ENCODE measurements at places on chromosomes 7 and 10.

GRCh38 chr10:839550-840205 is 91.8 kb downstream of the LARP4B start:
- no peak for DNase-seq

GRCh38 chr10:128070161-128070560 is 56.1 kb downstream of the MKI67 start:
- no peak for DNase-seq

DNA sequence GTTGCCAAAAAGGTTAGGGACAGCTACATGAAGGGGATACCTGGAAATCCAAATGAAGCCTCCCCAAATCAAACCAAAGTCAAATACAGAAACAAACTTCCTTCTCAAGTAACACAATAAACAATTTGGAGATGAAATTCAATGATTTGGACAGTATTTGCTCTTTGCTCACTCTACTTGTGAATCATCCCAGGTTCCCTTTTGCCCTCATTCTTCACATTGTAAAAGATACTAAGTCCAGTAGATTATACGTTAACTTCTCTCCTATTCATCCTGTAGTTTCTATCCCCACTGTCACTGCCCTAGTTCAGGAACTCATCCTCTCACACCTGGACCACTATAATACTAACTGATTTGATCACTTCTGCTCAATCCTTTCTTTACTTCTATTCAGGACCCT is 28.3 kb downstream of the FZD1 start:
- no peak for DNase-seq

GRCh38 chr10:135601-136464 is 578 bp downstream of the ZMYND11 start:
- peak; percentile 81 for DNase-seq

- no peak for DNase-seq
These were observed 124.9 kb downstream of the ARHGAP12 start for GRCh38 chr10:31803606-31804351.

DNA sequence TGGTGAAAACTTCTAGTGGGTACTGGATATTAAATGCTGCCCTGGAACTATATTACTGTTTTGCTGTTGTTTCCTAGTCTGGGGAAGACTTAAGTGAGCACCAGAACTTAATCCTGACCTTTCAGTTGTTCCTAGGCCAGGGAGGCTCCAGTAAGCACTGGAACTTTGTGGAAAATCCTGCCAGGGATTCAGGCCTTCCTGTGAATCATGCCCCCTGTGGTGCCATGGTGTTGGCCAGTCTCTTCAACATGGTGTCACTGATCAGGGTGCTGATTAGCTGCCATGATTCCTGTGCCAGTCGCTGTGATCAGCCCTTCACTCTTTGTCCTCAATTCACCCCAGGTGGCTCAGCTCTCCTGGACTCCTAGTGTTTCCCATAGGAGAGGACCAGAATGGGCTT is 8.5 kb upstream of the AOAH start:
- no peak for DNase-seq

GRCh38 chr7:42740408-42740807 is 171.5 kb downstream of the C7orf25 start:
- no peak for DNase-seq

GRCh38 chr7:44224974-44225565 is 24.3 kb downstream of the YKT6 start:
- DNase-seq = no peak

GRCh38 chr7:84339306-84339705 is 144.7 kb upstream of the SEMA3A start:
- DNase-seq = no peak

GRCh38 chr7:17660116-17660515 is 280.2 kb downstream of the SNX13 start:
- peak; percentile 78 for DNase-seq

- DNase-seq = peak; percentile 81
These were observed 132.7 kb downstream of the JCAD start for GRCh38 chr10:29926693-29927048.

- no peak for DNase-seq
These were observed 116.3 kb upstream of the DIP2C start for GRCh38 chr10:805620-806305.

DNA sequence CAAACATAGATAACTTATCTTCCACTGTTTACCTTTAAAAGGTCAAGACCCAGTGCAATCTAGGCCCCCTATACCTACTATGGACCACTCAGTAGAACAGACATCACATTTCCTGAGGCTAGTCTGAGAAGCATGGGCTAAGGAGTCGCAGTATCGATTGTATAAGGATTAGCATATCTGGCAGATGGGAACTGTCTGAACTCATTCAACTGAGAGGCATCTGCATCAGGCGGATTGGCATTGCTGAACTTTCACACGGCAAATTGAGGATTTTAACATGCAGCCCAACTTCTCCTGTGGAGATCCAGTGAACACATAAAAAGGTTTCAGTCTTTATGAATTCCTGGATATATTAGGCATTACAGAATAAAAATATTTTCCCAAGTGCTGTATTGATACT is 89.1 kb upstream of the LRGUK start:
- DNase-seq = no peak

- DNase-seq = no peak
These were observed 35.3 kb upstream of the CDCA7L start for GRCh38 chr7:21980926-21981500.

DNA sequence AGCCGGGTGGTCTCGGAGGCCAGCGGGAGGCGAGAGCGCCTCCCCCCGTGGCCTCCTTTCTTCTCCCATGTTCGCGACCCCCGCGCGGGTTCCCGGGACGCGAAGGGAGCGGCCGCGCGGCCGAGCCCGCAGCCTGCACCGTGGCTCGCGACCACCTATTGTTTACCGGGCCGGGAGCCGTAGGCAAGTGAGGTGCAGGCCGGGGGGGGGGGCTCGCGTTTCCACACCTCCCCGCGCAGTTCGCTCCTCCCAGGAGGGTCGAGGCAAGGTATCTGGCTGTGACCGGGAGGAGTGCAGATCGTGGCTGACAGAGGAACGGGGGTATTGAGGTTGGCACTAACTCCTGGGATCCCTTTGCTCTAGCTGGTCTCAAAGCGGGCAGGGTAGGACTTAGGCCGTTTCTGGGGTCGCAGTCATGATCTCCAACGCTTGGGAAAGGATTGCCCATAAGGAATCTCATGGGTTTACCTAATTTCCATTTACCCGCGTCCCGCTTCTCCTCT is 734 bp downstream of the PTPN12 start:
- peak; percentile 51 for DNase-seq

DNA sequence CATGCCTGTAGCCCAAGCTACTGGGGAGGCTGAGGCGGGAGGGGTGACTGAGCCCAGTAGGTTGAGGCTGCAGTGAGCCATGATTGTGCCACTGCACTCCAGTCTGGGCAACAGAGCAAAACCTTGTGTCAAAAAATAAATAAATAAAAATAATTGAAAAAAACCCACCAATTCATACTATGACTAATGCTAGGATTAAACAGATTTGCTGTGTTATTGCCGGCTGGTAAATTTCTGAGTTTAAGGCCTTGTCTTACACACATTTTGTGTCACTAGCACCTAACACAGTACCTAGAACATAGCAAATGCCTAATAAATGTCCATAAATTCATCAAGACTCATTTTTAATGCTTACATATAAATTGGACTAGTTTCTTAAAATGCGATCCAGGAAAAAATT is 8.7 kb downstream of the ESYT2 start:
- peak; percentile 50 for DNase-seq

GRCh38 chr10:35185260-35186034 is 58.8 kb downstream of the CREM start:
- no peak for DNase-seq

DNA sequence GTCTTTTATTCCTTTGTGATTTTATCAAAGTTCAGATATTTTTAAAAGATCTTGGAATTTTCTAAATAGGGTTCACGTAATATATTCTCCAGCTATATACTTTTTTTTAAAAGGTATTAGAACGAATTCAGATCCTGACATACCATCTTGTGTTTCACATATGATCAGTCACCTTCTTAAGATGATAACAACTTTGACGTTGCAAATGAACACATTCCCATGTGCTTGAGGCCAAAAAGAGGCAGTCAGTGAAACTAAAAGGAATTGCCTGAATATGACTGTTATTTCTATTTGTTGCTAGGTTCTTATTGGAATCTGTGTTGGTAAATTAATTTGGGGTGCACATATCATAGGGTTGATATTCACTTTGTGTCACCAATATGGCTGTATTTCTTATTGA is 310.1 kb downstream of the MDFIC start:
- no peak for DNase-seq

DNA sequence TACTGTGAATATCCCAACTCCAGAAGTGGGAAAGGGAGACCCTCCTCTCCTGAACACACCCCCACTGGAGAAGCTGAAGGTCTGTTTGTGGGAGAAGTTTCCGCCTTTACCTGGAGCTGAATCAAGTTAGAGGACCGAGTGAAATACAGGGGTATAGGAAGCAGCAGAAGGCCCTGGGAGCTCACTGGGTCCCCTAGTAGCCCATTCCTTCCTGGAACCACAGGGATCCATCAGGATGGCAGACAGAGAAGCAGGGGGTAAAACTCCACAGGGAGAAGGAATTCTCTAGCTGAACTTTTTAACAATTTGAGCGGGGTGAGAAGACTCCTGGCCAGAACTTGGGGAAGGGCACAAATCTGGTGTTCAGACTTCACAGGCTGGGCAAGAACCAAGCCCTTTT is 275.8 kb downstream of the GRID1 start:
- no peak for DNase-seq

DNA sequence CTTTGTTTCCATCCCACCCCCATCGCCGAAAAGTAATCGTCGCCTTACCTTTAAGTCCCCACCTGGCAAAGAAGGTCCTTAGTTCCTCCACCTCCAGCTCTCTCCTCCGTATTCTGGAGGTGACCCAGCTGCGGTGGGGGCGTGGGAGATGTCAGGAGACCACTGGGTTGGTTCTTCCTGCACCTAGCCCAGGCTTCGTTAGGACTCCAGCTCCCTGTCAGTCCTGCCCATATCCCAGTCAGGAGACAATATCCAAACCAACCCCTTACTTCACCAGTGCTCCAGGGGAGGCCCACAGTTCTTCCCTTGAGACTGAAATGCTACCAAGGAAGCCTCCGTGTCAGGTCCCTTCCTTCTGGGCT is 693 bp downstream of the ADIRF start:
- no peak for DNase-seq

GRCh38 chr10:11894381-11895107 is 71.4 kb downstream of the PROSER2 start:
- DNase-seq = no peak

GRCh38 chr10:114576716-114577115 is 81.4 kb downstream of the ABLIM1 start:
- DNase-seq = no peak

- no peak for DNase-seq
These were observed 75.8 kb downstream of the CDCA7L start for GRCh38 chr7:21869785-21870402.

DNA sequence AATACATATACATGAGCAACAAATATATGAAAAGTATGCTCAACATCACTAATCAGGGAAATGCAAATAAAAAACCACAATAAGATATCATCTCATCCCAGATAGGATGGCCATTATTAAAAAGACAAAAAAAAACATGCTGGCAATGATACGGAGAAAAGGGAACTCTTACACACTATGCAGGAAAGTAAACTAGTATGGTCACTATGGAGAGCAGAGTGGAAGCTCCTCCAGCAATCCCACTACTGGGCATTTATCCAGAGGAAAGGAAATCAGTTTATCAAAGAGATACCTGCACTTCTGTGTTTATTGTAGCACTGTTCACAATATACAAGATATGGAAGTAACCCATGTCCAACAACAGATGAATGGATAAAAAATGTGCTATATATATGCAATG is 217.5 kb downstream of the SDK1 start:
- DNase-seq = peak; percentile 58

GRCh38 chr7:115145512-115145911 is 223.6 kb downstream of the MDFIC start:
- peak; percentile 88 for DNase-seq

DNA sequence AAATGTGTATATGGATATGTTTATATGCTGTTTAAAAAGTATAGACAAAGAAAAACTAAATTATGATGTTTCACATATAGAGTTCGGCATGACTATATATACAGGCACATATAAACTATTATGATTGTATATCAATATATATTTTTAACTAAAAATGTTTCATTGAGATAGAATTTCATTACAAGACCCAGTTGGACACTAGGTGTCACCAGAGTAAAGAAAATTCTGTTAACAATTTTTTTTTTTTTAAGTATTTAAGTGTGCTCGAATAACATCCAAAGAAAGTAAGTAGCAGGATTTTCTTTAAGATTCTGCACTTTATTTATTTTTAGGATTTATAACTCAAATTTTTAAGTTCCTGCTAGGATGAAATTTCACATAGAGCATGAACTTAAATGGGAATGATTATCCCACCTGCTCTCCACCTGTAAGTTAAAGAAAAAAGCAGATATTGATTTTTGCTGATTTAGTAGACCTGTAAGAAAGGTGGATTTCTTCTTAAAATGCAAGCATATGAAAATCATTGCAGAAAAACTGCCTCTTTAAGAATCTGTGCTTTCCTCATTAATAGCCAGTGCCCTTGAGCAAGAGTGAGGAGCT is 961.5 kb downstream of the PCDH15 start:
- DNase-seq = peak; percentile 52

- no peak for DNase-seq
These were observed 67.5 kb downstream of the DNAJC12 start for GRCh38 chr10:67770537-67770936.

- peak; percentile 87 for DNase-seq
These were observed 188.9 kb downstream of the SKIDA1 start for GRCh38 chr10:21336476-21337170.

GRCh38 chr10:9209105-9209798 is 1154.8 kb downstream of the GATA3 start:
- peak; percentile 78 for DNase-seq
